ENCODE measurements at places on chromosomes 2 and 18.

GRCh38 chr18:35842536-35842935 is 129.9 kb upstream of the RMP24 start:
- DNase-seq: no peak

GRCh38 chr2:46010925-46011490 is 286.2 kb upstream of the EPAS1 start:
- peak; percentile 49 for DNase-seq

DNA sequence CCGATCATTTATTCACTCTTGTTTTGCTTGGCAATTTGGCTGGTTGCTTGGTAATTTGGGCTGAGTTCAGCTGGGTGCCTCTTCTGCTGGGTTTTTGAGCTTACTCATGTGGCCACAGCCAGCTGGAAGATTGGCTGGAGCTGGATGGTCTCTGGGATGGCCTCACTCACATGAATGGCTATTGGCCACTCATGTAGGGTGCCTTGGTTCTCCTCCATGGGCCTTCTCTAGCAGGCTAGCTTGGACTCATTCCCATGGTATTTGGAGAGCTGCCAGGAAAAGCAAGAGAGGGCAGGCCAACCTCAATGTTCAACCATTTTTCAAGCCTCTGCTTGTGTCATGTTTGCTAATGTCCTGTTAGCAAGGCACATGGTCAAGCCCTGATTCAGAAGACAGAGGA is 16.9 kb downstream of the ZAP70 start:
- no peak for DNase-seq

GRCh38 chr2:180337136-180337535 is 330.0 kb upstream of the CWC22 start:
- no peak for DNase-seq

- DNase-seq: no peak
Observed at GRCh38 chr18:45251236-45251635, 364.0 kb upstream of the SLC14A2 start.

GRCh38 chr2:191241418-191241817 is 3.8 kb upstream of the MYO1B start:
- no peak for DNase-seq

DNA sequence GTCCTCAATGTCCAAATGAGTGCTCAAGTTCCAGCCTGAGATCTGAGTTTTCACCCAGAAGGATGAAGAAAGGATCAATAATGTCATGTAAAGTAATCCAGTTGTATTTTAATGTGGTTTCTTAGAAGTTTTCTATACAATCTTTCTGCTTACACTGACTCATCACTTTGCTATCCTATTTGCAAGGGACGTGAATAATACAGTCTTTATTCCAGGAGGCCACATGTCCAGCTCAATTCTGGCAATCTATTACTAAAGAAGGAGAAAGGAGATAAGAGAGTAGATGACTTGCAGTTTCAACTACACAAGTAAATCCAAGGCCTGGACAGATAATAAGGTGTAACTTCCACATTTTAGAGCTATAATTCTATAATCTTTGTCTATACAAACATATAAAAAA is 601.1 kb upstream of the SETBP1 start:
- no peak for DNase-seq

- DNase-seq: no peak
Observed at GRCh38 chr18:59623456-59624368, 73.5 kb downstream of the CCBE1 start.

GRCh38 chr2:132617989-132618388 is 52.0 kb downstream of the LYPD1 start:
- DNase-seq: no peak

DNA sequence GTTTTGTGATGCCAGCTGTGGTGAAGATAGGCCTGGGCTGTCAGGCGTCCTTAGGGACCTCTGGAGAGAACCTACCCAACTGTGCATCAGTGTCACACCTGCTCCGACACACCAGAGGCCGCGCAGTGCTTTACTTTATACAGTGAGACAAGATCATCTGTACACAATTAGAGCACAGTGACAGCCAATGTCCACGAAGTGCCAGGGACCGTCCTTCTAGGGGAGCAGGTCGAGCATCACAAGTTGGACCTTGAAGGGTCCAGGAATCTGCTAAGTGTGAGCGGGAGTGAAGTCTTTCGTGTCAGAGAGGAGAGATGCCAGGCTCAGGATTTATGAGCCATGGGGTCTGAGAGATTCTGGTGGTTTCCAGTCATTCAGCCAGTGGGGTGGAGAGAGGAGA is 104.2 kb downstream of the TMEM18 start:
- DNase-seq: no peak

DNA sequence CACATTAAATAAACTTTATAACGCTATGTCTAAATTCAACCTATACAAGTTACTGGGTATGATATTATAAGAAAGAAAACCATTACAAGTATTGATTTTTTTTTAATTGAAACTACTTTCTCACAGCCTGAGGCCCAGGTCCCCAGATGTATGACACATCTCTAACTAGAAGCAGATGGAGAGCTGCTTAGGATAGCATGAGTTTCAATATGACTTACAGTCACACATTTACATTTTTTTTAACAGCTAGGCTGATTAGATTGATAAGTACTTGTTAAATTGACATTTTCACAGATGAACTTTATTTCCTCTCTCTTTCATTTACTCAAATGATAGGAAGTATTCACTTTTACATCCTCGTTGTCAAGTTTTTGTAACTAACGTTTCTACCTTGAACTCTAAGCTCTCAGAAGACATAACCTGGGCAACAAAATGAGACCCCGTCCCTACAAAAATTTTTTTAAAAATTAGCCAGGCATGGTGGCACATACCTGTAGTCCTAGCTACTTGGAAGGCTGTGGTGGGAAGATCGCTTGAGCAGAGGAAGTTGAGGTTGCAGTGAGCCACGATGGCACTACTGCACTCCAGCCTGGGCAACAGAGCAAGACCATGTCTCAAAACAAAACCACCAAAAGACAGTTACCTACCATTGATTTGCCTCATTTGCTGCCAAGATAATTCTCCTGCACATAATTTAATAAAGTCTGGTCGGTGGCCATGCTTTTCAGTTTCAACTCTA is 52.4 kb downstream of the STK39 start:
- DNase-seq: no peak

DNA sequence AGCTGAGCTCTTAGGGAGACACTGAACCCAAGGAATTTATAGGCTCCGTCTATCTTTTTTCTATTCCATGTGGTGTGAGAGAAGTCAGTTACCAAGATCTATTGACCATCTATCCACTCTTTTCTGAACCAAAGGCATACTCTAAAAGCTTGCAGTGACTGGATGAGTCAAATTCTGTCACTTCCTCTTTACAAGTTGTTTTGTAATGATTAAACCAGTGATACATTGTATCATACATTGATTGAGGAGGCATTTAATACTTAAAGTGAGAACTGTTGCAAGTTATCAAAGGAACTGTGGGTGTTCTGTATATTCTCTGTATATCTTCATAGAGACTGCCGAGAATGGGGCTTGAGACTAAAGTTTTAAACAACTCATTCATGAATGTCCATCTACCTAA is 188.8 kb downstream of the CAMKMT start:
- no peak for DNase-seq

DNA sequence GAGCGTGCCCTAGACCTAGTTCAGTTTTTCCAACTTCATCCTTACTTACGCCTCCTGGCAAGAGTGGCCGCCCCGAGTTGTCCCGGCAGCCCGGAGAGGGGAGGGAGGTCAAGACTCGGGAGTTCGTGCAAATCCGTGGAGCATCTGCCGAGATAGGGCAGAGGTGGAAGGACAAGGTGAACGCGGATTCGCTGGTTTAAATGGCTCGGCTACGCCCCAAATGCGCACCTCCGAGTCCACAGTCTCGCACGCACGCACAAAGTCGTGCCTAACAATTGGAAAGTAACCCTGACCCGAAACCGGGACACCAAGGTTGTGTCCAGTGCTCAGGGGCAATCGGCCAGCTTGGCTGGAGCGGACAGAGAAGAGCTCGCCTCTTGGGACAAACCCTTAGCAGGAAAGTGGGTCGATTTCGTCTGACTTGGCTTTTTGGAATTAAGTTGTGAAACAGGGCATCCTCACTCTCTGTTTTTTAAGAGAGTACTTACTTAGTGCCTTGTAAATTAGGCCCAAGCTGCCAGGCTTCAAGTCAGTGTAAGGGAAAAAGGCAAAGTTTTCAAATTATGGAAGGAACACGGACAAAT is 726 bp upstream of the SS18 start:
- DNase-seq: no peak

DNA sequence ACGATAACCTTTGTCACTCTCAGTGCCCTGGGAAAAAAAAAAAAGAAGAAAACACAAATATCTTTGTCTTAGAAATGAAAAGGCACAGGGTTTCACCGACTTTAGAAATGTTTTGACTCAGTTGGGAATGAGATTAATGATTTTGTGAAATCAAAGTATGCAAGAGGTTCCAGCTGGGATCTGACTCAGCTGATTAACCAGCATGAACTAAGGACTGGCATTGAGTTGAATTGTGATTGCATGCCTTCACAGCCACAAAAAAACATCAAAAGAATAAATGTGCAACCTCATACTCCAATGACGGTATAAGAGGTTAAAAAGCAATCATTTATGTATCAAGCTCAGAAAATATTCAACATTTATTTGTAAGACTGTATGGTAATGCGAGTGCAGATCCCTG is 566.6 kb upstream of the DSEL start:
- DNase-seq: no peak

GRCh38 chr2:237538001-237538720 is 28.2 kb upstream of the PRLH start:
- no peak for DNase-seq

DNA sequence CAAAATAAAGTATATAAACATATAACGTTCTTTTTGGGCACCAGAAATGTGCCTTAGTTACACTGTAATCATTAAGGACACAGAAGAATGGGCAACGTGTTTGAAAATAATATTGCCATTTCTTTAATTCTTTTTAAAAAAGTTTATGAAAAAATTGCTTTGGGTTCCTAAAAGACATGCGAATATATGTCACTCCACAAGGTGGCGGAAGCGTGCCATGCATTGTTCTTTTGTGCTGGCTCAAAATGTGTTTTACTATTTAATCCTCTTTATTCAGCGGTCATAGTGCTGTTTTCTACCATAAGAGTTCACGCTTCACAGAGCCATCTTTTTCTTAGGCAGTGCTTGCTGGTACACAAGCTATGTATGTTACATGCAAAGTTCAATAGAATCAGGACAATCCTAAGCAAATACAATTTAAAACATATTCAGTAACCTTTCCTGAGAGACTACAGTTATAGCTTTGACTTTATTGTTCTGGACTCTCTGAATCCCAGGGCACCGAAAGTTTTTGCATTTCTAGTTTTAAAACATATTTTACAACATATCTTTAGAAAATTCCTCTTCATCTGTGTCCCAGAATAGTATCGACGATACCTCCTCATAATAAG is 147.8 kb upstream of the ERBB4 start:
- peak; percentile 40 for DNase-seq

DNA sequence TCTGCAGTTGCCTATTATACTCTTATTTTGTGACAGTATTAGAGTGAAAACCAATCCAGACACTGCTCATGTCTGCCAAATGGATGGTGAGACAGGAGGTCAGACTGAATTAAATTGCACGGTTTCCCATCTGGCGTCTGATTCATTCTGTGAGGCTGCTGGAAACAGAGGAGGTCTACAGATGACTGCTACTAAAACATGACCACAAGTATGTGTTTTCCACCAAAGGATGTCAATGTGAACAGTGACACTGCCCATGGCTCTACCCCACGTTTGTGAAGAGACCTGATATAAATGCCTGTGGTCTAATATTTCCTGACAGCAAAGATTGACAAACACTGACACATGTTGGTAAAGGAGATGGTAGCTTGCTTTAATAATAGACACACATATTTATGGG is 104.3 kb upstream of the ST6GAL2 start:
- DNase-seq: no peak

DNA sequence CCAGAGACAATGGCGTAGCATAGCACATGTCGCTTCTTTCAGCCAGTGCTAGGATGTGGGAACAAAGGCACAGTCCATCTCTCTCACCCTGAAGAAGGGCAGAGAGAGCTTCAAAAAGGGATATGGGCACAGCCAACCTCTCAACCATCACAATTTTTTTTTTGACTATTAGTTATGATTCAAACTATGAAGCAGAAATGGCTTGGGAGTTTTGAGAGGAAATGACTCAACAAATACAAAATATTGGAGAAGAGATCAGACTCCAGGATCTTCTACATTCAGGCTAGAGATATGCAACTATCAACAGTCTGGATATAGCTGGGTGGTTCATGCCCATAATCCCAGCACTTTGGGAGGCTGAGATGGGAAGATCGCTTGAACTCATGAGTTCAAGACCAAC is 109.1 kb downstream of the MCFD2 start:
- DNase-seq: no peak

GRCh38 chr2:200466425-200467418 is 43.1 kb downstream of the KCTD18 start:
- DNase-seq: no peak

DNA sequence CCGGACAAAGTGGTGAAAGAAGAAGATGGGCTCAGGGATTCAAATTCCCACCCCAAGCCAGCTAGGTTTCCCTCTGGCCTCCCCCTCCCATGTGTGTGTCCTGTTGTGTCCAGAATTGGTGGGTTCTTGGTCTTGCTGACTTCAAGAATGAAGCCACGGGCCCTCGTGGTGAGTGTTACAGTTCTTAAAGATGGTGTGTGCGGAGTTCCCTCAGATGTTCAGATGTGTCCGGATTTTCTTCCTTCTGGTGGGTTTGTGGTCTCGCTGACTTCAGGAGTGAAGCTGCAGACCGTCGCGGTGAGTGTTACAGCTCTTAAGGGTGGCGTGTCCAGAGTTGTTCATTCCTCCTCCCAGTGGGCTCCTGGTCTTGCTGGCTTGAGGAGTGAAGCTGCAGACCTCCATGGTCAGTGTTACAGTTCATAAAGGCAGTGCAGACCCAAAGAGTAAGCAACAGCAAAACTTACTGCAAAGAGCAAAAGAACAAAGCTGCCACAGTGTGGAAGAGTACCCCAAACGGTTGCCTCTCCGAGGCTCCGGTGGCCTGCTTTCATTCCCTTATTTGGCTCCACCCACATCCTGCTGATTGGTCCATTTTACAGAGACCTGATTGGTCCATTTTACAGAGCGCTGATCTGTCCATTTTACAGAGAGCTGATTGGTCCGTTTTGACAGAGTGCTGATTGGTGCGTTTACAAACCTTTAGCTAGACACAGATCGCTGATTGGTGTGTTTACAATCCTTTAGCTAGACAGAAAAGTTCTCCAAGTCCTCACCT is 37.7 kb upstream of the KLF11 start:
- DNase-seq: no peak
